CD8-positive, alpha-beta T cell (primary cell): ENCODE measurements at places on chromosomes 16 and 17.

GRCh38 chr17:75075597-75076336, 12.0 kb upstream of the SLC16A5 start:
- DNase-seq = no peak

DNA sequence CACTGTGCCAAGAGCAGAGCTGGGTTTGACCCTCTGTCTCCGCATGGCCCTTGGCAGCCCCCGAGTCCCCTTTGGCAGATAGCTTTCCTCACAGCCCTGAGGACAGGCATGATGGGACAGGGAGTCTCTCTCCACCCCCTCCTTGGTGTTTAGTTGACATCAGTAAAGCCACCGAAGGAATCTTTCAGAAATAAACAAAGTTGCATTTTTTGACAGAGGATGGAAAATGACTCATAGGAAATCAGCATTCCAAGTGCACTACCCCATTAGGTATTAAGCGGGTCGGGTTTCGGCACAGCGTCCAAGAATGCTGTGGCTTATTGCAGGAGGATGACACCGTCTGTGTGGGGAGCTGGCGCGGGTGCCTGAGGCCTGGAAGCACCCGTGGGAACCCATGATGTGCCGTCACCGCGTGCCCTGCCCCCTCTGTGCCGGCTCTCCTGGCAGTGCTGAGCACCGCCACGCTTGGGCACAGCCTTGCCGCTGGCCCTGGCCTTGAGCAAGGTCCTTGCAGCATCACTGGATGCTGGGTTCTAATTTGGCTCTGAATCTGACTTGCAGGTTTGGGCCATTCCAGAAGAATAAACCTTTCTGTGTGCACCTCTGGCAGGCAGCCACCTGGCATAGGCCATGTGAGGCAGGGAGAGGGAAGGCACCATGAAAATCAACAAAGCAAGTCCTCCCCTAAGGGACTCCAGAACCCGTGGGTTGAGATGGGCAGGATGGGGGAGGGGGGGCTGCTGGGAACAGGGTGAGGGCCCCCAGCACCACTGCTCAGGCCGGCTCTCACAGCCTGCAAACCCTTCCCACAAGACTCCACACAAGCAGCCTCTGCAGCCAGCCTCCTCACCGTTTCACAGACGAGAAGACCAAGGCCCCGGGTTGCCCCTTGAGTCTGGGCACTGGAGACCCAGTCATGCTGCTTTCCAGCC, 50.5 kb upstream of the ZNF469 start:
- DNase-seq = no peak

DNA sequence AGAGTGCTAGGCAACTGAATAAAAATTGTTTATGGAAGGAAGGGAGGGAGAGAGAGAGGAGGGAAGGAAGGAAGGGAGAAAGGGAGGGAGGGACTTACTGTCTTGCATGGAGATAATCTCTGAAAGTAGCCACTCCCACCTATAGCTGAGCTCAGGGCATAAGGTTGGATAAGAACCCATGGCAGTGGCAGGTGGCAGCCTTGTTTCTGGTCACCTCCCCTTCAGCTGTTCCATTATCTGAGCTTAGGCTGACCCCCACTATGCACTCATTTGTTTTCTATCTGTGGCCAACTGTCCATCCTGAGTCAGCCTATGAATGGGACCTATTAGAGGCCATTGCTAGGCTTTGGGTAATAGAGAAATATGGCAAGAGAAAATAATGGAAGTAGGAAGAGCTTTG, 25.3 kb upstream of the MTMR4 start:
- no peak for DNase-seq

GRCh38 chr16:29858149-29858849, 4.7 kb downstream of the CDIPT start:
- DNase-seq = no peak

GRCh38 chr16:57185446-57185944, 344 bp downstream of the PSME3IP1 start:
- no peak for DNase-seq

DNA sequence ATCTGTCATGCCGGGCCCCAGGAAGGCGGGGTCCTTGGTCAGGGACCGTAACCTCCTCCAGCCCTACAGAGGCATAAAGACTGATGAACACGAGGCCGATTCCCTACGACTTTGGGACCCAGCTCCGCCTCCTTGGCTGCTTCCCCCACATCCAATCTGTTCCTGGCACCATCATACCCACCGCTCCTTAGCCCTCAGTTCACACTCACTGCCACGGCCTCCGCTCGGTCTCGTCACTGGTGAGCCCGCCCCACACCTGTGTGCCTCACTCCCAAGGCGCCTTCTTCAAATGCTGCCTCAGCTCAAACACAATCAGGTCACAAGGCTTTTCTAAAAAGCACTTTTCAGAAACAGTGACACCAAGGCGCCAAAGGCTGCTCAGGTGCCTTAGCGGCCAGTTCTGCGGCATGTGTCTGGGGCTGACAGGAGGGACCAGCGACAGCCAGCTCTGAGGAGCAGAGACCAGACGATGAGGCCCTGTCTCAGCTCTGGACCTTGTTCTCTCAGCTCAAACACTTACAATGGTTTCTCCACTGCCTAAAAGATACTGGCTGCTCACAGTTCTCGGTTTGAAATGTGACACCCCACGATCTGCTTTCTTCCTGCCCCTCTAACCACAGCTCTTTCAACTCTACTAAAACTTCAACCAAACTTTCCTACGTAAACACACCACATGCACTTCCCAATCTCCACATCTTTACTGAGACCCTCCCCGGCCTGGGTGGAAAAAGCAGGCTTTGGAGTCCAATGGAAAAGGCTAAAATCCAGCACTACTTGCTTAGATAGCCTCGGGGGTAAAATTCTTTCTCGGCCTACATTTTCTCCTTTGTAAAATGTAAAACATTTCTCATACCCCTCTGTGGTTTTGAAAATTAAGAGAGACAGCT, 33.2 kb downstream of the CYB5D2 start:
- DNase-seq = peak; percentile 58

DNA sequence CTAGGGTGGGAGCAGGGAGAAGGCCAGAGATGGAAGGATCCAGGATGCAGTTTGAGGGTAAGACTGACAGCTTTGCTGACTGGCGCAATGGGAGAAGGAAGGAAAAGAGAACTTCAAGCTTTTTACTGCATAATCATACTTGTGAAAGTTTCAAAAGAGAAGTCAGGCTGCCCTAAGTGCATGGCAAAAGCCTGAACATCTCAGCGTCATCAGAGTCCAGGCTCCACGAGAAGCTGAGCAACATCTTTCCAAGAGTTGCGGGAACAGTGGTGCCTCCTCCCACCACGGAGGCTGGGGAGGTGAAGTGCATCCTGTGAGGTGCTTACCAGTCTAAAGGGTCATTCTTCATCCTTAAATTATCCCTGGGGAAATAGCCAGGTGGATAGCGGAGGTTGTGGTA, 26.9 kb upstream of the SLC38A8 start:
- DNase-seq = no peak

GRCh38 chr17:62067165-62068145, 2.4 kb upstream of the MED13 start:
- DNase-seq = no peak

GRCh38 chr16:64358291-64358690, 763.6 kb downstream of the CDH11 start:
- DNase-seq = no peak

DNA sequence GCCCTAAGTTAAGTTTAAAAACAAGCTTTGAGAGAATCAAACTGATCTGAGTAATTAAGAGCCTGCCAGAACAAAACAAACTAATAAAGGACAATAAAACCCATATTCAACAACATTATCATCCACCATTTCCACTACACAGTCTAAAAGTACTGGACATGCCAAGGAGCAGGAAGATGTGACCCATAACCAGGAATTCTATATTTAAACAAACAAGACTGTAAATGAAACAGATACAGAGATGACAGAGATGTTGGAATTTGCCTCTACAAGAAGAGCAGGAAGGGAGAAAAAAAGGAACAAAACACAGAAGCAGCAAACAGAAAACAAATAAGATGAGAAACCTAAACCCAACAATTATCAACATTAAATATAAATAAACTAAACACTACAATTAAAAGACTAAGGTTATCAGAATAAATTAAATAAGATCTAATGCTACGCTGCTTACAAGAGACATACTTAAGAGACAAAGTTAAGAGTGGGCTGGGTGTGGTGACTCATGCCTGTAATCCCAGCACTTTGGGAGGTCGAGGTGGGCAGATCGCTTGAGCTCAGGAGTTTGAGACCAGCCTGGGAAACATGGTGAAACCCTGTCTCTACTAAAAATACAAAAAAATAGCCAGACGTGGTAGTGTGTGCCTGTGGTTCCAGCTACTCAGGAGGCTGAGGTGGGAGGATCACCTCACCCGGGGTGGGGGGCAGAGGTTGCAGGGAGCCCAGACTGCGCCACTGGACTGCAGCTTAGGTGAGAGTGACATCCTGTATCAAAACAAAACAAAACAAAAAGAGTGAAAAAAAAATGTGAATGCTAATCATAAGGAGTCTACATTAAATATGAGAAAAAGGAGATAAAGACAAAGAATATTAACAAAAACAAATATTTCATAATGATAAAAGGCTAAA, 50.6 kb downstream of the CREBBP start:
- no peak for DNase-seq

DNA sequence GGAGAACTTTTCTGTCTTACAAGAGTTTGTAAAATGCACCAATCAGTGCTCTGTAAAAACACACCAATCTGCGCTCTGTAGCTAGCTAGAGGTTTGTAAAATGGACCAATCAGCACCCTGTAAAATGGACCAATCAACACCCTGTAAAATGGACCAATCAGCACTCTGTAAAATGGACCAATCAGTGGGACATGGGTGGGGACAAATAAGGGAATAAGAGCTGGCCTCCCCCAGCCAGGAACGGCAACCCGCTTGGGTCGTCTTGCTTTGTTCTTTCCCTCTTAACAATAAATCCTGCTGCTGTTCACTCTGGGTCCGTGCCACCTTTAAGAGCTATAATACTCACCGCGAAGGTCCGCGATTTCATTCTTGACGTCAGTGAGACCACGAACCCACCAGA, 18.5 kb upstream of the KCNG4 start:
- no peak for DNase-seq

DNA sequence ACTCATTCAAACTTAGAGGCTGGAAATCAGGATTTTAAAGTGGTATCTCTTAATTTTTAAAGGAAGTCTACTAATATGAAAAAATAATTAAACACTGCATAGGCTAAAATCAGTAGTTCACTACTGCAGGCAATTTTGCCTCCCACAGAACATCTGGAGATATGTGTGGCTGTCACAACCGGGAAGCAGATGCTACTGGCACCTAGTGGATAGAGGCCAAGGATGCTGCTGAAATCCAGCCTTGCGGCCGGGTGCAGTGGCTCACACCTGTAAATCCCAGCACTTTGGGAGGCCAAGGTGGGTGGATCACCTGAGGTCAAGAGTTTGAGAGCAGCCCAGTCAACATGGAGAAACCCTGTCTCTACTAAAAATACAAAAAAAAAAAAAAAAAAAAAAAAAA, 473.9 kb downstream of the XYLT1 start:
- DNase-seq = no peak

- peak; percentile 11 for DNase-seq
Measured at GRCh38 chr16:53098526-53099317, 43.9 kb downstream of the CHD9 start.

DNA sequence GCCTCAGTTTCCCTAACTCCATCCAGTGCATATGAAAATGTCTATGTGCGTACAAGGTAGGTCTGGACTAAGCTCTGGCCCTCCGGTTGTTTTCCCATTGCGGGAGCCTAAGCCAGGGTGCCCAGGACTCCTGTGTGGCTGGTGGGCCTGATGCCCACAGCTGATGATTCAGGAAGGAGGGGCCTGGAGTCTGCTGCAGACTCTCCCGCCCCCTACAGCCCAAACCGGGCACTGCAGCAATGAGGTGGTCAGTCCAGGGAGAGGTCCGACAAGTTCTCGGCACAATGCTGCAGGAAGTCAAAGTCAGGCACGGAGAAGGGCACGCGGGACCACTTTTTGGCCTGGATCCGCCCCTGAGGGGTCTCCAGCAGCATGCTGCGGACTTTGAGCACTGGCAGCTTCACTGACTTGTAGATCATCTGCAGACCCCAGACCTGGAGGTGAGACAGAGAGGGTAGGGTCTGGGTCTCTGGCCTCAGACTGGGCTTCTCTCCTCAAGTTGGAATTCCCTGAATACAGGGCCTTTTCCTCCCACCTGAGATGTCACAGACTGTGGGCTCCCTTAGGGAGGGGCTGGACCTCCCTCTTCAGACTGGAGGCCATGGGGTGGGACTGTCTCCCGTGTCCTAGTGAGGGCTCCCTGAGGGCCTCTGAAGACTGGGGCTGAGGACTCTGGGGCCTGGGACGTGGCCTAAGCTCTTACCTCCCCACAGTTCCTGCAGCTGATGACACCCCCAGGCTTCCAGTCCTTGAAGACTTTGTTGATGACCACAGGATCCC, 3.4 kb upstream of the ZNF385C start:
- DNase-seq = peak; percentile 72

DNA sequence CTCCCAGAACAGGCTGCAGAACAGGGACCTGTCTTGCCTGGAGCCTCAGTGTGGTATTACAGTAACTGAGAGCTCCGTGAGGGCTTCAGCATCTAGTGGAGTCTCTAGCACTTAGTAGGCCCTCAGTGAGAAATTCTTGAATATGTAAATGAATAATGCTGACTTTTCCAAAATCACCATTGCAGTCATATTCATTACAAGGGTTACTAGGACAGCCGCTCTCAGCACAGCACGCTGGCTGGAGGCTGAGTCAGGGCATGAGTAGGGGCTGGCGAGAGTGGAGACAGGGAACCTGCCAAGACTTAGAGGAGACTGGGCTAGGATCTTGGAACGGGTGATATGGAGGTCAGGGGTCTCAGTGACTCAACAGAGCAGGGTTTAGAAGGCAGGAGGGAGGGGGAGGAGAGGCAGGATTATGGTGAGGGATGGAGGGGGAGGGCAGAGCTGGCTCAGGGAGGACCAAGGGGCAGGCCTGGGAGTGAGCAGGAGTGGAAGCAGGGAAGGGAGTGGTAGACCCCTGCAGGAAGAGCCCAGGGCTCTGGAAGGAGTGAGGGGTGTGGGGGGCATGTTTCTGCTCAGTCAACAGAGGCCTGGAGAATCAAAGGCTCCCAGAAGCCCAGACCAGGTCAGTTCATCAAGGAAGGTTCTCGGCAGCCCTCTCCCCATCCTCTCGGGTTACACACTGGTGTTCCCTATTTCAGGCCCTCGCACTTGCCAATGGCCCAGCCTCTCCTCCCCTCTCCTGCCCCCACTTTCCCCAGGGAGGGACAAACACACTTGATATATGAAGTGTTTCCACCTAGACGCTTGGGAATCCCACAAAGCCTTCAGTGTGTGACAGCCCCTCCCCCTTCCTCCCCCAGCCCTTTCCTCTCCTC, 42.3 kb downstream of the FZD2 start:
- no peak for DNase-seq

DNA sequence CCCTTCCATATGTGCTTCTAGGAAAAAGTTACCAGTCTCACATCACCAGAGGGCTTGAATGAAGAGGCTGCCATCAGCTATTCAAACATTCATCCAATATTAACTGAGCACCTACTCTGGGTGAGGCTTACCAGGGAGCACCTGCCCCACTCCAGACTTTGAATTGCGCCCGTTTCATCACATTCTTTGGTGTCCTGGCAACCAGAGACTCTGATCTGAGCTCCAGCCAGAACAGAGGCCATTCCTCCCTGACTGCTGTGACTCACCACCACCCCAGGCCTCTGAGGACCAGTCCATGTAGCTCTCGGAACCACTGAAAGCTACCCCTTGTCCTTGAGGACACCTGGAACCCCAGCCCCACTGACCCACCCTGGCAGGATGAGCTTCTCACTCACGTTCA, at the start of gene C16orf96:
Gene C16orf96 (plus strand): TSS at position 229 of the 400 bp plus-strand sequence. CDS start 150 bp downstream, at position 379.
- no peak for DNase-seq

GRCh38 chr16:11198828-11199227, 57.2 kb downstream of the SOCS1 start:
- DNase-seq = no peak
